ENCODE measurements at places on chromosomes 2 and 18. TPM values are rescaled to one million over a fixed set of nuclear protein-coding genes. Genes with fewer than 3 reads are reported as not detected.

Gene KCNJ13
- 2.1 TPM for polyA plus RNA-seq

Gene CAPN13
- 1.2 TPM for polyA plus RNA-seq

Gene ARHGEF4
- polyA plus RNA-seq = 8.4 TPM

Gene TTC32
- 46.6 TPM for polyA plus RNA-seq

Gene ERICH2
- 1.6 TPM for polyA plus RNA-seq

GRCh38 chr18:56929886-56930285 lies 217.0 kb upstream of the BOD1L2 start:
- DNase-seq = no peak

- no peak for DNase-seq
Measured at GRCh38 chr2:111072220-111072871, 48.4 kb upstream of the BCL2L11 start.

- no peak for DNase-seq
Measured at GRCh38 chr18:68960355-68960754, 162.5 kb downstream of the CCDC102B start.

- DNase-seq = no peak
Measured at GRCh38 chr2:69680001-69680675, 36.6 kb upstream of the AAK1 start.

- DNase-seq = no peak
Measured at GRCh38 chr2:120877409-120877808, 141.7 kb downstream of the GLI2 start.
